SHP77 (cell line): ENCODE measurements at places on chromosomes 7 and 10.

DNA sequence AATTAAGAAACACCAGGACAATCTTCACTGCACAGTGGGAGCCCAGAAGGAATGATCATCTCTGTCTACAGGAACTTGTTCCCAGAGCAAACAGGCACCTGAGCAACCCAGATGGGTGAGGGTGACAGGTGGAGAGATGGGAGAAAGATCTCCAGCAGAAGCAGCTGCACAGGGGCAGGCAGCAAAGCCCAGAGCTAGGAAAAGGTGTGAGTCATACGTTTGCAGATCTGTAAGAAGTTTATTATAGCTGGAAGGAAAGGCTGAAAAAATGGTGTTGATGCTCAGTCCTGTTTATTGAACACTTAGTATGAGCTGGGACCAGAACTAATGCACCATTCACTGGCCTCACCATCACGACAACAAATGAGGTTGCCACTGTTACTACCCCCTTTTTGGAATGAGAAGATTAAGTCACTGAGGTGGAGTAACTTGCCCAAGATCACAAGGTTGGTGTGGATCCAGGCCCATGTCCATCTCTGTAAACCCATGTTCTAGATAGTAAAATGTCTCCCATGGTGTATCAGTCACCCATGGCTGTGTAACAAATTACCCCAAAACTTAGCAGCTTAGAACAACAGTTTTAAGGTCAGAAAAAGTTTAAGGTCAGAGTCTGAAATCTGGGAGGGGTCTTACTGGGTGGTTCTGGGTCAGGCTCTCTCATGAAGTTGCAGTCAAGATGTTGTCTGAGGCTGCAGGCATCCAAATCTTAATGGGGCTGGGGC is 506.9 kb downstream of the RPS24 start:
- DNase-seq, result no peak

DNA sequence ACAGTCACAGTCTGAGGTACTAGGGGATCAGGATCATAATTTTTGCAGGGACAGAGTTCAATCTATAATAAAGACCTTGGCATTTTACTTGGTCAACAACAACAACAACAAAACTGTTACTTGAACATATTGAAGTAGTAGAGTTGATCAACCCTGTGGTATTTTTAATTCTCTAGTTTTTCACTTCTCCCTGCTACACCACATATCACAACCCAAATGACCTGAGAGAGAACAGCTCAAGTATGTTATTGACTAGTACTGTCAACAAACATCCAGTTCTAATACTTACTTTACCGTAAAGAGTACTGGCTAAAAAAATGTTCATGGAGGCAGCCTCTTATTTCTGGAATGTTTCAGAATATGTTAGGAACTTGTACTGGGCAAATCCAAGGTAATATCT is 90.5 kb upstream of the FAM3C start:
- no peak for DNase-seq

- DNase-seq, result no peak
These were observed 69.0 kb upstream of the LRRC18 start for GRCh38 chr10:49008505-49009198.

DNA sequence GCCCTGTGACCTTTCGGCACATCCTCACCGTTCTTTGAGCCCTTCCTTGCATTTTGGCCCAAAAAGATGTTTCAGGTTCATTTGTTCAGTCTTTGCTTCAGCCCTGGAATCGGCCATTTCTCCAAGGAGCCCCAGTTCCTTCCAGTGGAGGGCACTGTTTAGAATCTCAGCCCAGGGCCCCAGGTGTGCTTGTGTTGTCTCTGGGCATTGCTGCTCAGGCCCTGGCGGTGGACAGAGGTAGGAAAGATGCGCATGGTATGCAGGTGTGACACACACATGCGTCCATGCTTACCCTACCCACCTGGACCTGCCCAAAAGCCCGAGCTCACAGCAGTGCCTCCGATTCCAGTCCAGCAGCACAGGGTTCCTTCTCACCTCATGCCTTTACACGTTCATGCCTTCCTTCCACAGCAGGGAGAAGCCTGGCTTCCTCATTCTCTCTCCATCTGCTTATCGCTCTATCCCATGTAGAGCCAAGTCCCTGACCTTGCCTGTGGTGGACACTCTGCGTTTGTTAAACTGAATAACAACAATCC is 70.6 kb downstream of the LHPP start:
- no peak for DNase-seq

GRCh38 chr10:80596391-80597257 is 58.9 kb downstream of the SH2D4B start:
- no peak for DNase-seq

GRCh38 chr10:81871558-81871957 is 3.4 kb upstream of the NRG3 start:
- DNase-seq, result no peak

DNA sequence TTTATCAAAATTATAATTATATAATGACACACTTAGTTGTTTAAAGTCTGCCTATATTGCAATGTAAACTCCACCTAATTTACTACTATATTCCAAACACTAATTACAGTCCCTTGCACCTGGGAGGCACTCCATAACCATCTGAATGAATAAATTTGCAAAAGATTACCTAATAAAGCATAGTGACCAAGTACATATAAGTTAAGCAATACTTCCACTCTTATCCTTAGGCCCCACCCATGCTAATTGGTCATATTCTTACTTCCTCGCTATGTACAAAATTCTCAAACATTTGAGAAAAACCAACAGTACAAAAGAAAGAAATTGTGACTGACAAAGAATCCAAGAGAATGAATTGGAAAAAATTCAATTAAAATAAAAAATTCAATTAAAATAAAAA is 65.3 kb downstream of the ZFAND4 start:
- no peak for DNase-seq

DNA sequence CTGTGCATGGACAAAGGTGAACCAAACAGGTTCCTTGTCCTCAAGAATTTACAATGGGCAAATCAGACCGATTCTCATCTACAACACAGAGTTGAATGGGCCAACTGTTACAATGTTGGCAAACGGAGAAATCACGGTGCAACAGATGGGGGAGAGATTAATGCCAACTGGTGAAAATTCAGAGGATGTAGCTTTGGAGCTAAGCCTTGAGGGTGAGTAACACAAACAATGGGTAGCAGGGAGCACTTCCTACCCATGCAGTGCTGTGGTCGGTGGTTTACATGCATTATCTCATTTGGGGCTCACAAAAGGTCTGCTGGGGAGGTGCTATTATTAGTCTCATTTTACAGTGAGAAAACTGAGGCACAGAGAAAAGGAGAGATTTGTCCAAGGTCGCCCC is 902 bp upstream of the NFE2L3 start:
- DNase-seq, result no peak
